ENCODE measurements at places on chromosomes 1 and 21.

- DNase-seq = no peak
Measured at GRCh38 chr1:56469640-56470371, 109.6 kb downstream of the PLPP3 start.

DNA sequence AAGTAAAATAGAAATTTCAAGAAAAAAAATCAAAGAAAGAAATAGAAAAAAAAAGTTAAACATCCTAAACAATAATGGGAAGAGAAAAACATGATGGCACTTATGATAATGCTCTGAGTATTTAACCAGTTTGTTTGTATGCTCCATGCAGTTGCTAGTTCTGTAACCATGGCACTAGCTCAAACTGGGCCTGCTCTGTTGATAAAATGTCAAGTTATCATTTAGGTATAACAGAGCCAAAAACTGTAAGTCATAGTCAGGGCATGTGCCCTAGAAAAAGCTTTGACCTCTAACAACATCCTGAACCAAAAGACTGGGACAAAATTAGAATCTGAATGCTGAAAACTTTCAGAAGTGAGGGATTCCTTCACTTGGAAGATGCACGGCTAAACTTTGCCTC is 148.9 kb downstream of the KCNT2 start:
- no peak for DNase-seq

- DNase-seq = no peak
Measured at GRCh38 chr1:5349526-5349925, 642.7 kb downstream of the NPHP4 start.

- no peak for DNase-seq
Measured at GRCh38 chr1:24795236-24795635, 50.0 kb downstream of the CLIC4 start.

DNA sequence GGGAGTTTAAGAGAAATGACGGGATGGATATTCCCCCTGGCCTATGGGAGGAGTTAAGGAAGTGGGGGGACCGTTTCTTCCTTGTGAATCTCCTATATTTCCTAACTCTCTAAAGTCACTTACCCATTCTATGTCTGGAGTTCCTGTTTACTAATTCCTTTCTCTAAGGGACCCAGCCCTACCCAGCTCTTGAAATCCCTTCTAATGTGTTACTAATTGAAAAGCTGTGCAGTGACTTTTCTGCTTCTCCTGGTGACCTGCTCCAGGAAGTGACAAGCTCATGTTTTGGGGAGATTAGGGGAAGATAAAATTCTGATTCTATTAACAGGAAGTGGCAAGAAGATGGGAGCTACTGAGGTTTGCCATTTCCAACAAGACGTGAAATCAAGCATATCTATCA is 4.0 kb upstream of the SAMSN1 start:
- no peak for DNase-seq

GRCh38 chr1:246734866-246735265 is 10.7 kb downstream of the SCCPDH start:
- DNase-seq = no peak

DNA sequence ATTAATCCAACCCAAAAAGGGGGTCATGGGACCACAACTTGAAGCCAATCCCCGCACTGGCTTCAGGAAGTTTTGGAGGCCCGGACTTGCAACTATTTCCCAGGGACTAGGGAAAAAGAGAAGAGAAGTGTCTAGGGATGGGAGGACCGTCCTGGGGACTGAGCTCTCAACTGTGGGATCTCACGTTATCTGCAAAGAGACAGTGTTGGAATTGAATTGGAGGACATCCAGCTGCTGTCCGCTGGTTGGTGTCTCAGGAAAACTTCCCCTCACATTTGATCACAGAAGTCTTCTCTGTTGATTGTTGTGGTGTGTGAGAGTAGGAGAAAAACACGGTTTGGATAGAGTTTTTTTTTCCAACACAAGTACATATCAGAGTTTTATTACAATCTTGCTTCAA is 46.2 kb upstream of the CITED4 start:
- no peak for DNase-seq

GRCh38 chr1:39819091-39819812 is 30.6 kb upstream of the BMP8B start:
- peak; percentile 92 for DNase-seq

GRCh38 chr1:24364975-24365678 is 46.0 kb downstream of the GRHL3 start:
- peak; percentile 24 for DNase-seq

GRCh38 chr1:40704817-40705733 is 13.6 kb downstream of the NFYC start:
- no peak for DNase-seq

DNA sequence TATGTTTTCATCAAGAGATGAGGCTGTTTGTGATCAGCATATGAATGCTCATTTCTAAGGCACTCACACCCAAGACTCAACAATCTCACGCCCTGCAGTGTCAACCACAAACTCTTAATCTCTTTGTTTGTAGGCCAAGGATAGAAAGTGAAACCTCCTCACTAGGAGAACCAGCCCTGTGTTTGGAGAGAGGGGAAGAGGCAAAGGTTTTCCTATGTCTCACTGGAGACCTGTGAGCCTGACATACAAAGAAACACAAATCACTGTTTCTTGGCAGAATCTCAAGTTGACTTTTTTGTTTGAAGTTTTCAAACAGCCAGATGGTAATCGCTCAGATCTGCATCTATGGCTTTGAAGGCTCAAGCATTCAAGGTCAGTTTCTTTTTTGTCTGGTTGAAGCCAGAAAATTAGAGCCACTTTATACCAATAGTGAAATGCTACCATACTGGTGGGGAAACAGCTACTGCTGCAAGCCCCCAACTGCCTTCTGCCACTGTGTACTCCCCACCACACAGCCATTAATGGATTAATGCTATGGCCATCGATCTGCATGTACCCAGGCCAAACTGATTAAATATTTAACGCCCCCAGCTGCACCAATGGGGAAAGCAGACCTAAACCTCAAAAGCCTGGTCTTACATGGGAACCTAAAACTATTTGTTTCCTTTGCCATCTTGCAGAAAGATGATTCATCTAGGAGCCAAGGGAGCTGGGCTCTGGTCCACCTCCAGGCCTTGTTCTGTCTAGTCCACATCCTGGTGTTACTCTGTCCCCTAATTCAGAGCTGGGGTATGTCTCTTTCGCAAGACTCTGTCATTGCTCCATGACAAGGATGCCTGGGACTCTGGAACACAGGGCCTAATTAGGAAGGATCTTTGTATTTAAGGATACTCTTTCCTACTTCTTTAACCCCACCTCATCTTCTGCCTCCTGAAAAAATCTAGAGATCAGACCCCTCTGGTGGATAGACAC is 16.3 kb downstream of the PDZK1 start:
- no peak for DNase-seq

- no peak for DNase-seq
Measured at GRCh38 chr21:35237287-35237686, 188.2 kb upstream of the RUNX1 start.

DNA sequence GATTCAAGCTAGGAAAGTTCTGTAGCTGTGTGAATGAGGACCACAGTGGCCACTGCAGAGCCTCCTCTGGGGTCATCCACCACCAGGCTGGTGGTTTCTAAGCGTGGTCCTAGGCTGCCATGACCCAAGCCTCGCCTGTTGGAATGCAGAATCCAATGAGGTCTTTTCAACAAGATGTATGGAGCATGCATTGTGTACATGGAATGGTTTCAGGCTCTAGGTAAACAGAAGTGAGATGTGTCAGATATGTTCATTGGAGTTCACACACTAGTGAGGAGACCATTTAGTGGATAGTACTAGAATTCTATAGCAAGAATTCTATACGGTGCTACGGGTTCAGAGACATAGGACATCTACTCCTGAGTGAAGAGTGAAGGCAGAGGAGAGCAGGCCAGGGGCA is 10.7 kb downstream of the RNU5D-1 start:
- DNase-seq = no peak

- no peak for DNase-seq
Measured at GRCh38 chr1:185435696-185436379, 118.8 kb upstream of the IVNS1ABP start.

DNA sequence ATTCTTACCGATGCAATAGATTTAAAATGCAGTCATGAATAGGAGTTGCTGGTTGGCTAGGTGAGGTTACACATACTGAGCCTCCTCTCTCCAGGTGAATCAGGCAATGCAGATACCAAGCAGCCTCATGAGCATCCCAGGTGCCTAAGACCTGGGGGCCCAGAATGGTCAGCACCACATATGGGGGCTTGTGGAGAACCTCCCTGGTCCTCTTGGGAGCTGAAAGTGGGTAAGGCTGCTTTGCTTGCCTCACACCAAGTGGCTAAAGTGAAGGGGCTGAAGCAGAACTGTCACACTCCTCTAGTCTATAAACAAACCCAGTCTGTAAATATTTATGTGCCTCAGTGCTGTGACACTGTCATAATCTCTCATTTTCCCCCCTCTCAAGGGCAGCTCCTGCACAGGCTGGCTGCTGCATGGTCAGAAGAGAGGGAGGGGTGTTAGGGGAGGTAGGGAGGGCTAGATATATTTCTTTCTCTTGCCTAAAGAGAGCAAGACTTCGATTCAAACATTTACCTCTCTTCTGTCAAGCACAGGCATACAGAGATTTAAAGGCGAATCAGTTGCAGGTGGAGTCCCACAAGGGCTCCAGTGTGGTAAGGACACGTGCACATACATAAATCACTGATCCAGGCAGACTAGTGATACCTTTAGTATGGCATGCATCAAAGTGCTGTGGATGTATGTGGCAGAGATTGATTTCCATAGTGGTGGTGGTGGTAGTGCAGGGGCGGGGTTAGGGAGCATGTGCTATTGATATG is 157.9 kb upstream of the TNR start:
- no peak for DNase-seq

- DNase-seq = peak; percentile 80
Measured at GRCh38 chr21:33196941-33197374, 32.8 kb upstream of the IFNAR2 start.

GRCh38 chr1:180261524-180262155 is 31.6 kb downstream of the LHX4 start:
- no peak for DNase-seq

DNA sequence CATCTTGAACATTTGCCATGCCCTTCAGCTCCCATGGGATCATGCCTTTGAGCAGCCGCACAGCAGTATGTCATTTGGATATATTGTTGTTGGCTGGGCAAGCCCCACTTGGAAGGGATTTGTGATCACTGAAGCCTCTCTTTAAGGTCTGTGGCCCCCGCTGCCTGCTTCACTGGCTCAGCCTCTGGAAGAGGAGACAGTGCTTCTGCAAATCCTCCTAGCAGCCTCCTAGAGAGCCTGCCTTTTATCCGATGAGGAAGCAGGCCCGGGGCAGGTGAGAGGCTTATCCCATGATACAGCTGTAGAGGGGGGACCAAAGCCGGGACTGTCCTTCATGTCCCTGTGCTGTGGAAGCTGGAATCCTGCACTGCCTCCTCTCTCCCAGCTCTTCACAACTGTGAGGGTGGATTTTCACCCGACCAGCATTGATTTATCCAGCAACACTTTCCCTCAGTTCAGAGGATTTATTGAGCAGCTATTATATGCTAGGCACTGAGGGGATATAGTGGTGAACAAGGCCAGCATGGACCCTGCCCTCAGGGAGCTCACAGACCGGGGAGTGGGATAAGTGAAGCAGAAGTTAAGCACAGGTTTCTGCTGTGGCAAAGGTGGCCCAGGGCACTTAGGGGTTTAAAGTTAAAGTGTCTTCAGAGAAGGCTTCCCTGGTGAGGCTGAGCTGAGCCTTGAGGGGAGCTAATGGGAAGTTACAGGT is 3.9 kb downstream of the TMEM61 start:
- DNase-seq = no peak

- no peak for DNase-seq
Measured at GRCh38 chr1:98669355-98670296, 8.1 kb downstream of the SNX7 start.

DNA sequence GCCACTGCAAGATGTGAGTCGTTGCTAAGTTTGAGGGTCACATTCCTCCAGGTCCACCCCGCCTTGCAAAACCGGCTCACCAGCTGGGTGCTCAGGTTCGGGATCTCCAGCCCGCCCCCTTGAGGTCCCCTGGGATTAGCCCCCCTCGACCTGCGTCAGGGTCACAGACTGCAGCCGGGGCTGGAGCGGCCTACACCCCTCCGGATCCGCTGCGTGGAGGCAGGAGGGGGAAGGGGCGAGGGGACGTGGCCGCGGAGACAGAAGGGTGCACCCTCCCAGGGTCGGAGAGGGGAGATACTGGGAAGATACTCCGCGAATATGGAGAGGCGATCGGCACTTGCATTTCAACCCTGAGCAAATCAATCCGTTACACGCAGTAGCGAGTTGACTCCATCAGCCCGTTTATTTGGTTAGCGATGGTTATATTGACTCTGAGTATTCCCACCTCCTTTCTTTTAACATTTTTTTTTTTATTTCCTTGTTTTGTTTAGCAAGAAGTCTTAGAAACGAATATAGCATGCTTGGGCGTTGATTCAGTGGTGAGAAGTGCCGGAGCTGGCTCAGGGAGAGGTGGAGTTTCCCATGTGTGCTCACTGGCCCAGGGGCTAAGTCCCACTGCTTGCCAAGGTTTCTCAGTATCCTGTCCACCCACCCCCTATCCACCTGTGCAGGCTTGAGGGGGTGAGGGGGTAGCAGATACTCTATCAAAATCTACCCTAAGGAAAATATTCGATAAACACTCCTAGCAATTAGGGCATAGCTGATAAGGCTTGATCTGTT is 997 bp downstream of the IFNAR2 start:
- DNase-seq = peak; percentile 59

GRCh38 chr1:206608108-206608698 is 4.1 kb downstream of the EIF2D start:
- DNase-seq = peak; percentile 46

- no peak for DNase-seq
Measured at GRCh38 chr21:33375101-33375644, 28.0 kb upstream of the IFNGR2 start.

DNA sequence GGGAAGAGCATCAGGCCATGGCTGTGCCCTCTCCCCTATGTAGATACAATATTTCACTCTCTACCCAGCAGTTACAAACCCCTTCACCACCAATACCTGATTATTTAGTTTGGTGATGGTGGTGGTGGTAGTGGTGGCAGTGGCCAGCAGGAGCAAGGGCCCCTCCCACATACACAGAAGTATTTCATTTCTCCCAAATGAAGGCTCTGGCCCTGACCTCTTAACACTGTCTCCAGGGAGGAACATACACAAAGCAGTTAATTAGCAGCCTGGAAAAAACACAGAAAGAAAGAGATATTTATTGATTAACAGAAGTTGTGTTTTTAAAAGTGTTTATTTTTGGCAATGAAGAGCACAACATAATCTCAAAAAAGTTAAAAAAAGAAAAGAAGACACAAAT is 212.7 kb upstream of the SAMSN1 start:
- DNase-seq = no peak

Measured in mucosa of descending colon (tissue), 3 donors.